ENCODE measurements at places on chromosomes 1 and 21.
A peak's percentile ranks its signal among the peaks of the same experiment; 100 is the strongest.

- DNase-seq, result no peak
Observed at GRCh38 chr1:31897526-31898100, 40.6 kb downstream of the PTP4A2 start.

DNA sequence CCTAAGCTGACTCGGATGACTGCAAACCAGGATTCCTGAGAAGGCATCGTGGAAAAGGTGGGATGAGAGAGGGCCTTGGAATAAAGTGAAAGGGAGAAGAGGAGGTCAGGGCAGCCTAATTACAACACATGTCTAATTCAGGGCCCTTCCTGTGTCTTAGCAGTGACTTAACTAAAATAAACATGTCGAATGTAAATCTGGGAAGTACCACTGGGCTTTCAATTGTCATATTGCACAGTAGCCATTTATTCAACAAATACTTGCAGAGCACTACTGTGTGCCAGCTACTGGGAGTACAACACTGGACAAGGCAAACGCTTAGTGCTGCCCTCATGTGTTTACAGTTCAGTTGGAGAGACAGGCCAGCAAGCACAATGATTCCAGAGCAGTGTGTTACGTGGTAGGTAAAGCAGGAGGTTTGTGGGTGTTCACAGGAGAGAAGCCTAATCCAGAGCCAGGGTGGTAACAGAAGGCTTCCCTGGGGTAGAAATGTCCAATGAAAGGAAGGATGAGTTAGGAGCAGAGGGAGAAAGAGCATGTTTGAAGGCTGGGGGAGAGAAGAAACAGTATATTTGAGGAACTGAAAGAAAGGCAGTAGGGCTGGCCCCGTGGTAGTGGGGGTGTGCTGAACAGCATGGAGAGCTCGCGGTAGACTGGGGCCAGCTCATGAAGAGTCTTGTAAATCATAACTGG, 38.0 kb upstream of the RASAL2 start:
- DNase-seq, result no peak

GRCh38 chr1:46246548-46247435, 771 bp upstream of the RAD54L start:
- DNase-seq, result peak; percentile 44

DNA sequence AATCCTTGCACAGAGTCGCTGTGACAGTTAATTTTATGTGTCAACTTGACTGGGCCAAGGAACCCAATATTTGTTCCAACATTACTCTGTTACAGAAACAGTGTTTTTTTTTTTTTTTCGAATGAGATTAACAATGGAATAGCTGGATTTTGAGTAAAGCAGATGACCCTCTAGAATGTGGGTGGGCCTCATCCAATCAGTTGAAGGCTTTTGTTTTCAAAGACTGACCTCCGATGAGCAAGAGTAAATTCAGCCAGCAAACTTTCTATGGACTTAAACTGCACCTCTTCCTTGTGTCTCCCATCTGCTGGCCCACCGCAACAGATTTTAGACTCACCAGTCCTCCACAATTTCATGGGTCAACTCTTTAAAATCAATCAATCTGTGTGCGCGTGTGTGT, 17.0 kb downstream of the CRYZ start:
- DNase-seq, result no peak
